ENCODE measurements at places on chromosomes 4 and X.

DNA sequence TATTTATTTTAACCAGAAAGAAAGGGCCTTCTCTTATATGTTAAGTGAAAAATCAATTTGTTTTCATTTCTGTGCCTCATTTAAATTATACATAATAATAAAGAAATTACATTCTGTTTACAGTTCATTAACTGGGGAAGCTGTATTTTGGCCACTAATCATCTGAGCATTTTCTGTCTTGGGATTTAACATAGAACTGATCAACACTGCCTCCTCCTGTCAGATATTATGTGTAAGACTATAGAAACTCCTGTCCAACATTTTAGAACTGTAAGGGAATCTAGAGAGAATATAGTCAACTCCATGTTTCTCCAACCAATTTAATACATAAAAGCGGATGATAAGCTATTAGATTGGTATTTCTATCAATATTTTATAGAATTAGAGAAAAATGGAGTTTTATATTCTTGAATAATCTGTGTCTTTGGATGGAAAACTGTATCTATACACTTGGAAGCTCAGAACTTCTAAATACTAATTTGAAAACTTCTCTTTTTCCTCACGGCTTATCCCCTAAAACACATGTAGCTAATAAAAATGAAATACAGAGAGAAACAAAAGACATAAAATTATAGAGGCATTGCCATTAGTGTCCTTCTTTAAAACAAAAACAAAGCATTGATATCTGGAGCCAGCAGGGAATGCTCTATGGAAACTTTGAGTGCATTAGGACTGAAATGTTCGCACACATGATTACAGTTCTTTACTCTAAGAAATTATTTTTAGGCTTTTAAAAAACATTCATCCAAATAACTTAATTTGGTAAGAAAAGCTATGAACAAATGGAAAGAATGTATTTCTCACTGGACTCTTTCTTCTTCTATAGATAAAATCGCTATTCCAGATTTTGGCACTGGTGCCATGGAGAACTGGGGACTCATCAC, 33.1 kb downstream of the ENPEP start:
- DNase-seq = no peak

DNA sequence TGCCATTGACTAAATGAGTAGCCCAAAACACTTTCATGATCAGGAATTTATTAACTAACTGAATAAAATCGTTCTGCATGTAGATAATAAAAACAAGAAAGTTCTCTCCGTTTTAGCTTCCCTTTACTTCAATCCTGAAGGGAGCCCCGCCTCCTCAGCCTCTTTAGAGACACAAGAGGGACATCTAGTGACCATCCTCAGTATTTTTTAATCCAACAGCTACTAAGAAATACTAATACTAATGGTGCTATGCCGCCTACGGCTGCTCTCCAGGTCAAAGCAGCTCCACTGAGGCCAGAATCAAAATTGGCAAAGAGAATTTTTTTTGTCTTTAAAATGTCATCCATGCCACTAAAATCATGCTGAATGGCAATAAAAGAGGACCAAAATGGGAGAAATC, 3.2 kb upstream of the PCDH19 start:
- no peak for DNase-seq

- no peak for DNase-seq
Measured at GRCh38 chr4:734951-735350, 29.3 kb downstream of the PCGF3 start.

GRCh38 chr4:140133576-140133975, 20.4 kb downstream of the MAML3 start:
- no peak for DNase-seq

GRCh38 chr4:113116414-113117357, 67.2 kb downstream of the ANK2 start:
- DNase-seq = no peak

DNA sequence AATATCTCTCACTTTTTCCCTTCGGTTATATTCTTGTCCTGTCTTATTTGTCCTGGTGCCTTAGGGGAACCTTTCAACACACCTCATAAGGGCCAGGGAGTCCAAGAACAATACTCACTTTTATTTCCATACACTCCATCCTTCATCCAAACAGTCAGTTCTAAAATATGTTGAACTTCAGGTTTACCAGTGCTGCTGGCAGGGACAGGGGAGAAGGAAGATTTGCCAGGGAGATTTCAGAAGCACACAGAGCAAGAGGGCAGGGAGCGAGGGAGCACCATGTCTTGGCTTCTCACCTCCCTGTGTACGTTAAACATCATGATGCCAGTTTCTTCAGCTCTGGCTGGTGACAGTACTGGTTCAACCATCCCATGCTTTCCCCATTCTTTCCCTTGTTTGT, 631.1 kb upstream of the FAT1 start:
- no peak for DNase-seq

- no peak for DNase-seq
Measured at GRCh38 chr4:123913598-123913997, 517.0 kb downstream of the SPRY1 start.

- DNase-seq = no peak
Measured at GRCh38 chr4:100356172-100356571, 161.7 kb downstream of the EMCN start.

DNA sequence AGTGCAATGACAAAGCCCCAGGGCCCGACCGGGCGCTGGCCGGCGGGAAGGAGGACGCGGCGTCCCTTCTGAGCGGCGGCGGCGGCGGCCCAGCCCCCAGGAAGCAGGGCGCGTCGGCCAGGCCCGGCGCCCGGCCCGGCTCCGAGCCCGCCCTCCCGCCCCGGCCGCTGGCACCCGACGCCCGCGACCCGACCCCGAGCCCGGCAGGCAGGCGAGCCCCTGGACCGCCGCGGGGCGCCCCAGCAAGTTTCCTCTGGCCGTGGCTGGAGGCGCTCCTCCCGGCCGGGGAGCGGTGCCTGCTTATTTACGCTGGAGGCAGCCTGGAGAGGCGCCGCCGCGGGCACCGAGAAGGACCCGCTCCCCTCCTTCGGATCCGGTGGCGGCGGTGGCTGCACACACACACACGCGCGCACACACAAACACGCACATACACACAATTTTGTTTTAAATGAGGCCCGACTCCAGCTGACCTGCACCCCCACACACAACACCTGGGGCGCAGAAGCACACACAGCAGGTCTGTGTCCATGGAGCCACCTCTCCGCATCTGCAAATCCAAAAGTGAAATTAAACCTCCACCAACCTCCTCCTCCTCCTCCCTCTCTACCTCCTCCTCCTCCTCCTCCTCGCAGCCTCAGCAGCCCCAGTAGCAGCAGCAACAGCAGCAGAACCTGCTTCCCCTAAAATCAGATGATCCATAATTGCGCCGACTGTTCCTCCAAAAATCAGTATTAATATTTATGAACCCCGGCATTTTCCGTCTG, 669 bp downstream of the IRF2 start:
- no peak for DNase-seq

DNA sequence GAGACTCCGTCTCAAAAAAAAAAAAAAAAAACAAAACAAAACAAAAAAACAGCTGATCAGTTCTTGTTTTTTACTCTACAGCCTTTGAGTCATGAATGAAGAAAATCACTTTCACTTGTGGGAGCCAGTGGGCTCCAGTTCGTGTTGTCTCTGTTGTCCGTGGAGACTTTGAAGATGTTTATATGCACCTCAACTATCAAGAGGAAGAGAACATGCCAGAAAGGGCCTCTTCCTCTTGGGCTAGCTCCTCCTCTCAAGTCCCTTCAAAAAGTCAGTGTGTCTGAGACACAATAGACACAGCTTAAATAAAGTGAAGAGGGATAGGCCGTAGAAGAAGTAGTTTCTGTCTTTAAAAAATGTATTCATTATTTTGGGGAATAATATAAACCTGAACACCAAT, 182.7 kb downstream of the KDR start:
- DNase-seq = peak; percentile 4

DNA sequence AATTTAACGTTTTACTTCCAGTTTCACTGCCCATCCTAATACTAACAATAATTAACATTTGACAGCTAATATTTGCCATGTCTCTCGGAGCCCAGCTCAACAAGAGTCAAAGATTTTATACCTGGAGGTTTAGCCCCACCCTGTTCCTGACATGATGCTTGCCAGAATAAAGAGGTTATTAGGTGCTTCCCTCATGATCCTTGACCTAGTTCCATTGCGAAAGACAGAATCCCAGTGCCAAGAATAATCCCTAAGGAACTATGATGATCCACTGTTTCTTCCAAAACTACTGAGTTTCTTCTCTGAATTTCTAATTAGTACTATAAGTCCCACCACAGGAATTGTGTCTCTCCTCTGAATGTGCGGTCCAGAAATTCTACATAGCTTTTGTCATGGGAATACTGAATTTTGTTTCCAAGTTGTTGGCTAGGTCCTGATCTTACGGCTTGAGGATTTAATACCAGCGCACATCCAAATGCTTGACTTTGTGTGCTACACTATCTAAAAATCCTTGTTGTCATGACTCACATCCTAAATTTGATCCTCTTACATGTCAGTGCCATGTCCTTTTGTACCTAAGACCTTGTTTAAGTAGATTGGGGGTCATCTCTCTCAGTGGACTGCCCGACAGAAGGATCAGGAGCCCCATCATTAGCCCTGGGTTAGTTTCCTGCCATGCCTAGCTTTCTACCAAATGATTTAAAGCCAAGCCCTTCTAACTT, 23.1 kb downstream of the ANTXR2 start:
- DNase-seq = no peak

DNA sequence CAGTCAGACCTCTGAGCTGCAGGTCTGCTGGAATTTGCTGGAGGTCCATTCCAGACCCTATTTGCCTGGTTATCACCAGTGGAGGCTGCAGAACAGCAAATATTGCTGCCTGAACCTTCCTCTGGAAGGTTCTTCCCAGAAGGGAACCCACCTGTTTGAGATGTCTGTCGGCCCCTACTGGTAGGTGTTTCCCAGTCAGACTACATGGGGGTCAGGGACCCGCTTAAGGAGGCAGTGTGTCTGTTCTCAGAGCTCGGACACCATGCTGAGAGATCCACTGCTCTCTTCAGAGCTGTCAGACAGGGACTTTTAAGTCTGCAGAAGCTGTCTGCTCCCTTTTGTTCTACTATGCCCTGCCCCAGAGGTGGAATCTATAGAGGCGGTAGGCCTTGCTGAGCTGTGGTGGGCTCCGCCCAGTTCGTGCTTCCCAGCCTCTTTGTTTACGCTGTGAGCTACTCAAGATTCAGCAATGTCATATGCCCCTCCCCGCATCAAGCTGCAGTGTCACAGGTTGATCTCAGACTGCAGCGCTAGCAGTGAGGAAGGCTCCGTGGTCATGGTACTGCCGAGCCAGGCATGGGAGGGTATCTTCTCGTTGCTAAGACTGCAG, 44.1 kb upstream of the KDR start:
- no peak for DNase-seq

GRCh38 chr4:72076562-72076961, 44.8 kb downstream of the NPFFR2 start:
- no peak for DNase-seq

DNA sequence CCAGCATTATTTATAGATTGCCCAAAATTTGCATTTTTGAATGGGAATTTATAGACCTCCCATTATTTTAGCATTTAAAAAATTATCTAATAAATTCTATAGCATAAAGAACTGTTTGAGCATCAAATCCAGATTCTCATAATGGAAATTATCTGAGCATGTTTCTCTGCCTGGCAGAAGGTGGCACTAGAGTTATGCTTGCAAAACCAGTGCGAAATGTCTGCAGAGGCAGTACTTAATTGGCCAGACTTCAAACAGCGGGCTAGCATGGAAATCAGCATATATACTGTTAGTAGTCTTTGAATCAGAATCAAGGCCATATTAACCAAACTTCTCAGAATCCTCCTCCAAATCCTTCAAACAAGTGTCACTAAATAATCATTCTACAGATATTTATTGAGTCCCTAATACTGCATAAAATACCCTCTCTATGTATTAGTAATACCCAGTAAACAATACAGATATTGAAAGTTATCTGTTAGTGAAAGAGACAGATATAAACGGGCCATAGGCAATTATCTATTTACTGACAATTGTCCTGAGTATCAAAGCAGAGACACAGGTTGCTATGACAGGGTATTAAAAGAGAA, 78.7 kb upstream of the DCLK2 start:
- DNase-seq = no peak

GRCh38 chrX:38817004-38817703, 15.9 kb downstream of the MID1IP1 start:
- no peak for DNase-seq

- no peak for DNase-seq
Measured at GRCh38 chr4:140673729-140674128, 82.5 kb downstream of the TBC1D9 start.

DNA sequence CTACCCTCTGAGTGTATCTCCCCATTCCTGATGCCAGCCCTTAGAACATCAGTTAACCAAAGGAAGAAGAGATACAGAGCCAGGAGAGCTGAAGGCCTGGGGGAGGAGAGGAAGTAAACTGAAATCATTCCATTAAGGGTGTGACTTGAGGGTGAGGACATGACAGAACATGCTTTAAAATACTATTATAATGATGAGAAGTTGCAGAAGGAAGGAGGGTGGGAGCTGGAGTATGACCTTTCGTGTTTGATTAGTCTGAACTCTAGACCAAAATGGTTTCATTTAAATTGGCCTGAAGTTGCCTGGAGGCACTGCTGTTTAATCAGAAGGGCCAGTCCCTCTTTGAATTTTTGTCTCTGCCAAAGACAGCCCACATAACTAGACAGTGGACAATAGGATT, 11.4 kb downstream of the INTS6L start:
- no peak for DNase-seq

- no peak for DNase-seq
Measured at GRCh38 chr4:73985528-73985852, 2.5 kb downstream of the PPBP start.

DNA sequence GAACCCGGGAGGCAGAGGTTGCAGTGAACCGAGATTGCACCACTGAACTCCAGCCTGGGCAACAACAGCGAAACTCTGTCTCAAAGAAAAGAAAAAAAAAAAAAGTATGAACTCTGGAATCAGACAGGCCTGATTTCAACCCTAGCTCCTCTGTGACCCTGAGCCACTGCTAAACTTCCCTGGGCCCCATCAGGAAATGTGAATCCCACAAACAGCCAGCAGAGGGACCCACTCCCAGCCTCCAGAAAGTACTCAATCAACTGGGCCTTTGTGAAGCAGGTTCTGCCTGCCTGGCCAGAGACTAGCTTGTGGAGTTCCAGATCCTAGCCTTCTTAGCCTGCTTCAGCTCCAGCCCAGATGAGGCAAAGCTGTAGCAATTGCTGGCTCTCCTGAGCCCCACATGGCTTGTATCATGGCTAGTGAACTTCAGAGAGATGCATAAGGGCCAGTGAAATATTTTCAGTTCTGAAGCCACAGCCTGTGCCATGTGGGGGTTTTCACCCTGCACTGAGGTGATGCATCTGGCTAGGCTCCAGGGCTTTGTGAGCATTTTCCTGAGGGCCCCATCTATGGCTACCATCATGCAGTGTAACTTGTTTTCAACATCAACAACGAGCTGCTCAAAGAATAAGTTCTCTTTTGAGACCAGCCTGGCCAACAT, 7.2 kb upstream of the IDS start:
- peak; percentile 35 for DNase-seq

GRCh38 chrX:11352296-11352741, 59.1 kb downstream of the AMELX start:
- DNase-seq = no peak
